ENCODE measurements at places on chromosomes 7 and 10.

- DNase-seq: no peak
These were observed 12.9 kb downstream of the JCAD start for GRCh38 chr10:30046476-30046875.

DNA sequence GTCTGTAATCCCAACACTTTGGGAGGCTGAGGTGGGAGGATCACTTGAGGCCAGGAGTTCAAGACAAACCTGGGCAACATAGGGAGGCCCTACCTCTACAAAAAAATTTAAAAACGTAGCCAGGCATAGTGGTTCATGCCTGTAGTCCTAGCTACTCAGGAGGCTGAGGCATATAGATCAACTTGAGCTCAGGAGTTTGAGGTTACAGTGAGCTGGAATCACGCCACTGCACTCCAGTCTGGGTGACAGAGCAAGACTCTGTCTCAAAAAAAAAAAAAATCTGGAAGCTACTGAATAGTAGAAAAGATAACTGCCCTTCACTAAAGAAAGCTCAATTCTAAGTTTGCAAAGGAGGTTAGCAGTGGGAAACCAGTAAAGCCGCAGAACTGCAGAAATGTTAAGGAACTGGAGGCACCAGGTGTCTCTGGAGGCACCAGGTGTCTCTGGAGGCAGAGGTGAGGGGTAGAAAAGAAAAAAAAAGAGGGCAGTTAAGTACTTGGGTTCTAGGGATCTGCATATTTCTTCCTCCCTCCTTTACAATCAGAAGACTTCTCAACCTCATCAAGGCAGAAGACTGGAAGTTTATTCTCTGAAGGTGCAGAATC lies 56.5 kb downstream of the RNLS start:
- DNase-seq: no peak

- DNase-seq: no peak
These were observed 89.6 kb upstream of the IFRD1 start for GRCh38 chr7:112360681-112361080.

DNA sequence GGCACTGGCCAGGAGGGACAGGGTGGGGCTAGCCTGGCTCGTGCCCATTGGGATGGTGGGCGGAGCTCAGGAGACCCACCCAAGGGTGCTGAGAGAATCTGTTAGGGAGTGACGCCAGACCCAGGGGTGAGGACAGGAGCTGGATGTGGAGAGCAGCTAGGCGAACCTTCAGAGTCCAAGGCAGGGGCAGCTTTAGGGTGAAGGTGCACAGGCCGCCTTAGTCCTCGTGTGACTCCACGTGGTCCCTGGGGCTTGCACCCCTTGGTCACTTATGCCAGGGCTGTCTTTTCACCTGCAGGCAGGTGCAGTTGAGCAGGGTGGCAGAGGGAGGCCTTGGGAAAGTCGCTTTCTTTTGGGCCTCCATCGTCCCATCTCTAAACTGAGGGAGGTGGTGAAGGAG lies 4.3 kb downstream of the RAMP3 start:
- DNase-seq: no peak

GRCh38 chr7:156984174-156984891 lies 26.1 kb downstream of the MNX1 start:
- DNase-seq: no peak

GRCh38 chr10:119613741-119614140 lies 17.0 kb upstream of the TIAL1 start:
- no peak for DNase-seq

Measured in CD4-positive, alpha-beta T cell treated with Interferon alpha-2 for 1 hour (primary cell).